ENCODE measurements at places on chromosomes 13 and 19.
A peak's percentile ranks its signal among the peaks of the same experiment; 100 is the strongest.

GRCh38 chr13:83220241-83220640 is 662.0 kb downstream of the SLITRK1 start:
- DNase-seq: no peak

- no peak for DNase-seq
Measured at GRCh38 chr13:61123538-61124289, 291.9 kb downstream of the PCDH20 start.

GRCh38 chr19:17294051-17294891 is 9.0 kb downstream of the ABHD8 start:
- DNase-seq: peak; percentile 62

DNA sequence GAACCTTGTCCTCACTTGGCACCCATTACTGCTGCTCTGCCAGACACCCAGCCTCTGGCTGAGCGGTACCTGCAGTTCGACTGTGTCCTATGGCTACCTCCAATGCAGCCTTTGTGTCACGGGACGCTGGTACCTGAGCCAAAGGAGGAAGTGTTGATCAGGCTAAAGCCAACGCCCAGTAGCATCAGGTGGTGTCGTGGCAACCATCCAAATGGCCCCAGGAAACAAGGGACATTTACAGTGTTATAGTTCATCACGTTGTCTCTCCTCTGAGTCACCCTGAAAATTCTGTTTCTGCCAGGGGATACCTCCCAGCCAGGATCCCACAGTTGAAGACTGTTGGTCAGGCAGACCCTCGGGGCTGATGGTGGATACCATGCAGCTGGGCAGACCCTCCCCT is 10.1 kb downstream of the RHPN2 start:
- peak; percentile 98 for DNase-seq

GRCh38 chr19:28301961-28302360 is 911.0 kb downstream of the UQCRFS1 start:
- no peak for DNase-seq

GRCh38 chr13:32041429-32041828 is 9.9 kb downstream of the FRY start:
- DNase-seq: no peak

DNA sequence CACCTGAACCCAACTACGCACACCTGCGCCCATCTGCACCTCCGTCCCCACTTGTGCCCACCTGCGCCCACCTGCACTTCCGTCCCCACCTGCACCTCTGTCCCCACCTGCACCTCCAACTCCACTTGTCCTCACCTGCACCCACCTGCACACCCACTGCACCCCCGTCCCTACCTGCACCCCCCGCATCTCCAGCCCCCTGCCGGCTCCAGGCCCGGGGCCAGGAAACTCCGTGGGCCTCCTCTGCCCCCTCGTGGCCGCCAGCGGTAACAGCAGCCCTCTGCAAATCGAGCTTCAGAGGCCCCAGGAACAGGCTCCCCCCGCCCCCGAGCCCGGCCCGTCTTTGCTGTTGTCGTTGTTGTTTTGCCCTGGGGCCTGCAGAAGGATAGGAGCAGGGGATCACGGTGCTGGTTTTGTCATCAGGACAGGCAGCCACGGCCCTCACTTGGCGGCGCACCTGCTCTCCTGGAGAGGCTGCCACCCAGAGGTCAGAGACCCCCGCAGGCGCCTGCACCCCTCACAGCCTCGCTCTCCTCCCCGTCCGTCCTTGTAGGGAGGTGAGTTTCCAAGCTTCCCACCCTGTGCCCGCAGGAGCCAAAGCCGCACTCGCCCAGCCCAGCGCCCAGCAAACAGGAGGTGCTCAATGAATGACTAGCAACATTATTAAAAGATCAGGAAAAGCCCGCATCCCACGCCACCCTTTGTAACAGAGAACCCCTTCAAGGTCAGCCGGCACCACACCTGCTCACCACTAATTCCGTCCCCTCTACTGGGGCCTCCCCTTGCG is 65.4 kb downstream of the GNG7 start:
- DNase-seq: peak; percentile 59
